ENCODE measurements at places on chromosomes 16 and 17.

- DNase-seq: no peak
Measured at GRCh38 chr17:44191941-44192496, 5.2 kb downstream of the TMUB2 start.

GRCh38 chr17:81727324-81728031, 15.4 kb downstream of the SLC25A10 start:
- DNase-seq: no peak

- no peak for DNase-seq
Measured at GRCh38 chr16:79986352-79986751, 385.8 kb upstream of the MAF start.

GRCh38 chr17:13862346-13862745, 207.0 kb upstream of the COX10 start:
- no peak for DNase-seq

DNA sequence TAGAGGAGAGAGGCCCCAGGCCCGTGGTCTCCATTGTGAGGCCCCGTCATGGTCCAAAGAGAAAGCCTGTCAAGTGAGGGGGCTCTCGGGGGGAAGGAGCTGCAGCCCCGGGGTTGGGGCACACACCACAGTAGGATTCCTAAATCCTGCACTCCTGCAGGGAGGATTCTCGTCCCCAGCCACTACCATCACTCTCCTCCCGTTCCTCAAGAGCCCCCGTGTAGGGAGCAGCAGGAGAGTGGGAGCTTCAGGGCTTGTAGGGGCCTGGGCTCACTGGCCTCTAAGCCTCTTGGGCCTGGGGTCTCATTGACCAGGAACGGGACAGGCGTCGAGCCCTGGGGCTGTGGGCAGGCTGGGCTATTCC, 821 bp downstream of the C16orf86 start:
- no peak for DNase-seq

Measured in stimulated activated CD4-positive, alpha-beta T cell treated with anti-CD3 and anti-CD28 coated beads, TNF-alpha, amount 100 ng/mL, for 1 hour (primary cell).